GF-D8 (cell line): ENCODE measurements at places on chromosomes 12 and 14.

- no peak for DNase-seq
Observed at GRCh38 chr12:66612090-66612775, 66.6 kb downstream of the GRIP1 start.

DNA sequence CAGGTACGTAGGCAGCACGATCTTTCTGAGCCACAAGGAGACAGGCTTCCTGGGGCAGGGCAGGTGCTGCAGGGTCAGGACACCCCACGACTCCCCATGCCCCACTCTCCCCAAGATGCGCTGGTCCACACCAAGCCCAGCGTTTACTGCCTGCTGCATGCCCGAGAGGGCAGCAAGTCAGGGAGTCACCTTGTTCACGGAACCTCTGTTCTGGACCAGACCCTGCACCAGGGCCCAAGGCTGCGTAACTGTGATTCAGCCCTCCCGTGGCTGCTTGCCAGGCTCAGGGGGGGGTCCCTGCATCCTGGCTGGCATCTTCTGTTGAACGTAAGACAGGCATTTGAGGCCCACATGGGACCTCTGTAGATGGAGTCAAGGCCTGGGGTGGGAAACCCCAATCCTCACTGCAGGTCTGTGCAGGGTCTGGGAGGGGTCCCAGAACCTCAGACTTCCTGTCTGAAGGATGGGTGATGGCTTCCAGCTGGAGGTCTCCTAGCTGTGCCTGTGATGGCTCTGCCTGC, 228.6 kb upstream of the RTL1 start:
- no peak for DNase-seq

- no peak for DNase-seq
Observed at GRCh38 chr12:19484738-19485137, 45.4 kb downstream of the AEBP2 start.

- no peak for DNase-seq
Observed at GRCh38 chr12:109963743-109964429, 32.3 kb downstream of the GIT2 start.

DNA sequence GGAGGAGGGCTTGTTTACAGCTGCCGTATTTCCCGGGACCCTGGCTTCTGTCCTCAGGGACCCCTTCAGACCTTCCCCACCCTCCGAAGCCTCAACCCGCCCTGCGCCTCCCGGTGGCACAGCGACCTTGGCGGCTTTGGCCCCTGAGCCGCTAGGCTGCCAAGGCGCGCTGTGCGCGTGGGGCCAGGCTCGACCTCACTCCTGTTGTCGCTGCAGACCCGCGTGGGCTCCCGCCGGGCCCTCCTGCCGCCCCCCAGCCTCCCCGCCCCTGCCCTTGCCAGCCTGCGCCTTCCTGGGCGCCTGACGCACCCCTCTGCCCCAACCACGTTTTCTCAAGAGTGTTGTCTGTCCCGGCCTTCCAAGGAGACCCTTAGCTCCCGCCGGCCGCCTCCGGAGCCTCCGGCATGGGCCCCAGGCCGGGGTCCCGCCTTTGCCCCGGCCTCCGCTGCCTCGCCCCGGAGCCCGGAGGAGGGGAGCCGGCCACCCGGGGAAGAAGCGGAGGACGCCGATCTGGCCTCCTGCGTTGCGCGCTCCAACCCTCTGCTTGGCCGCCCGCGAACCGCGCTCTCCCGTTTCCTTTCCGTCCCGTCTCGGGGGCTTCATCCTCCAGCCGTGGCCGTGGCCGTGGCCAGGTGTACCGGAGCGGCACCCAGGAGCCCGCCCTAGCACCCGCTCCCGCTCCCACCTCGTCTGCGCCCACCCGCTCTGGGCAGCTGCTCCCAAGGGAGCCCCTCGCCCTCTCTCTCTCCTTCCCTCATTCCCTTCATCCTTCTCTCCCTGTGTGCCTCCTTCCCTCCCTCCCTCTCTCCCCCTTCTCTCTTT, 19.9 kb downstream of the PPP2R5C start:
- DNase-seq = no peak

DNA sequence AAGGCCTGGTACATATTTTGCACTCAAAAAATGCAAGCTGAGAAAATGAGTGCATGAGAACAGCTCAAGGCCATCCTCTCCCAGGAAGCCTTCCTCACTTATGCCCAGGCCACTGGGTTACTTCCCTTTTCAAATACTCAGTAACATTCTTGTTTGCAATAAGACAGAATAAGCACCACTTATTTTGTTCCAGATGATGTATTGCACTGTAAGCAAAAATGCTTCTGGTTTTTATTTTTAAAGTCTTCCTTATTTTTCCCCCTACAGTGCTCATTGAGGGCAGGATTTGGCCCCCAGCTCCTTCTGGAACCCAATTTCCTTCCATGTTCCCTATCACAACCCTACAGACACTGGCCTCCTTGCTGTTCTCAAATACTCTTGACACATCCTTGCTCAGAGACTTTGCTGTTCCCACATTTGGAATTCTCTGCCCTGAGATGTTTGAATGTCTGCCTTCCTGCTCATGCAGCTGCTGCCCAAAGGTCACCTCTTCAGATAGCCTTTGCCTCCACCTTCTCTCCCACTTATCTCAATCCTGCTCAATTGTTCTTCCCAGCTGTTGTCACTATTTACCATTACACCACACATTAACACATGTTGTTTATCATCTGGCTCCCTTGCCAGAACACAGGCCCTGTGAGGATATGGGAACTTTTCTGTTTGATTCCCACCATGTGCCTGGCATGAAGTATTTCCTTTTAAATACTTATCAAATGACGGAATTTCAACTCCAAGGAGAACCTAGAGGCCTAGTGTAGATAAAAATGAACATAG, 49.9 kb downstream of the IFNG start:
- DNase-seq = no peak

GRCh38 chr12:43761500-43761899, 2.7 kb downstream of the IRAK4 start:
- no peak for DNase-seq

DNA sequence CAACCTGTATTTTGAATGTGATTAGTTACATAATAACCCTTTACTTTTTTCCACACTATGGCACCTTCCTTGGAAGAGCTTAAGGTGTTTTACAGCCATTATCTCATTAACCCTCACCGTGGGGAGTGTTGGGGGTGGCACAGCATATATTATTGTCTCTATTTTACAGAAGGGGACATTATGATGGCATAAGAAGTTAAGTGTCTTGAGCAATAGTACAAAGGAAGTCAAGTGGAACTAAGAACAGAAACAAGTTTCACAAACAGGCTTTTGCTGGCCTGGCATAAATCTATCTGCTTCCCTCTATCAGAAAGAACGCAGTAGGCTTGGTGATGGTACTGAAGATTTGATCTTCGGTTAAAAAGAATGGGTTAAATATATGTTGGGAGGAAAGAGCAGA, 169.7 kb upstream of the OTX2 start:
- DNase-seq = no peak

DNA sequence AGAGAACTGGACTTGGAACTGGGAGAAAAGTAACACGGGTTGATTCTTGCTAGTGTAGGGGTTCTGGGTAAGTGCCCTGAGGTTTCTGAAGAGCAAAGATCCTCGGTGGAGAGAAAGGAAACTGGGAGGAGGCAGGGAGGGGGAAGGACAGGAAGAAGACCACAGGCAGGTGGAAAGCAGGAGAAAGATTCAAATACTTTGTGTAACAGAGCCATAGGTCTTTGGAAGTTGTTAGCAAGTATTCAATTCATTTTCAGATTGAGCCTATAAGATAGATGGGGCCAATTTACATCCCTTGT, 1.3 kb downstream of the PNP start:
- no peak for DNase-seq

DNA sequence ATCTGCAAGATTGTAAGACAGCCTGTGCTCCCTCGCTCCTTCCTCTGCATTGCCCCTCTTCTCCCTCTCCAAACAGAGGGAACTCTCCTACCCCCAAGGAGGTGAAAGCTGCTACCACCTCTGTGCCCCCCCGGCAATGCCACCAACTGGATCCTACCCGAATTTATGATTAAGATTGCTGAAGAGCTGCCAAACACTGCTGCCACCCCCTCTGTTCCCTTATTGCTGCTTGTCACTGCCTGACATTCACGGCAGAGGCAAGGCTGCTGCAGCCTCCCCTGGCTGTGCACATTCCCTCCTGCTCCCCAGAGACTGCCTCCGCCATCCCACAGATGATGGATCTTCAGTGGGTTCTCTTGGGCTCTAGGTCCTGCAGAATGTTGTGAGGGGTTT, 37.4 kb downstream of the DAD1 start:
- no peak for DNase-seq

GRCh38 chr12:27970401-27971120, 2.0 kb downstream of the PTHLH start:
- DNase-seq = no peak

DNA sequence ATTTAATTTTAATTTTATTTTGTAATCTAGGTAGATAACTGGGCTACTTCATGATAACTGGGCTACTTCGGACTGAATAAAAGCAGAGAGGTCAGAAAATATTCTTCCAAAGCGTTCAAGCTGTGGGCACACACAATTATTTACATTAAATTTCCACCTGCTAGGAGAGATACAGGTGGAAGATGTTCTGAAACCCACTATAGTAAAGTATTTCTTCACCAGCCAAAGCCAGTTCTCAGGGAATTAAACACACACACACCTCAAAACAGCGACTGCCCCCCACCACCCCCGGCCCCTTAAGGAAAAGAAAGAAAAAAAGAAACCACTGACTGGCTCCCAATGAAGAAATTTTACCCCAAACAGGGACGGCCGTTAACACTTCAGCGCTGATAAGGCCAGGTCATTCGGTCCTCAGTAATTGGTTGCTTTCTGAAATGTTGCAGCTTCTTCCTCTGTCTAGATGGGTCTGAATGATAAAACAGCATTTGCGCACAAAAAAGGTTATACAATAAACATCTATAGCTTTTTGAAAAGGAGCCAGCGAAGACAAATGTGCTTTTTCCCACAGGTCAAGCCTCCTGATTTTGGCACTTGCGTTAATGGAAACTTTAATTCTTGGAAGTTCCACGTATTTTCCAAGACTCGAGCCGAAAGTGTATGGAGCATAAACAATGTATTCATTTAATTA, 771 bp upstream of the KCNJ8 start:
- DNase-seq = no peak

GRCh38 chr12:116852303-116852702, 28.9 kb downstream of the HRK start:
- no peak for DNase-seq

DNA sequence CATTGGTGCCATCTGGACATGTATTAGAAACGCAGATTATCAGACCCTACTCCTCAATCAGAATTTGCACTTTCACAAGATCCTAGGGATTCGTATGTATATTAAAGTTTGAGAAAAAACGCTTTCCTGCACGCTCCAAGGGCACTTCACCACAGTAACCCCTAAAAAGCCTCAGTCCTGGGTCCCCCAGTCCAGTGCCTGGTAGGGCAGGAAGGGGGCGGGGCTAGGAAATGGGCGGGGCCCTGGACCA, 369 bp downstream of the DEPDC4 start:
- no peak for DNase-seq

GRCh38 chr12:110403976-110404682, 621 bp upstream of the ANAPC7 start:
- peak; percentile 32 for DNase-seq

DNA sequence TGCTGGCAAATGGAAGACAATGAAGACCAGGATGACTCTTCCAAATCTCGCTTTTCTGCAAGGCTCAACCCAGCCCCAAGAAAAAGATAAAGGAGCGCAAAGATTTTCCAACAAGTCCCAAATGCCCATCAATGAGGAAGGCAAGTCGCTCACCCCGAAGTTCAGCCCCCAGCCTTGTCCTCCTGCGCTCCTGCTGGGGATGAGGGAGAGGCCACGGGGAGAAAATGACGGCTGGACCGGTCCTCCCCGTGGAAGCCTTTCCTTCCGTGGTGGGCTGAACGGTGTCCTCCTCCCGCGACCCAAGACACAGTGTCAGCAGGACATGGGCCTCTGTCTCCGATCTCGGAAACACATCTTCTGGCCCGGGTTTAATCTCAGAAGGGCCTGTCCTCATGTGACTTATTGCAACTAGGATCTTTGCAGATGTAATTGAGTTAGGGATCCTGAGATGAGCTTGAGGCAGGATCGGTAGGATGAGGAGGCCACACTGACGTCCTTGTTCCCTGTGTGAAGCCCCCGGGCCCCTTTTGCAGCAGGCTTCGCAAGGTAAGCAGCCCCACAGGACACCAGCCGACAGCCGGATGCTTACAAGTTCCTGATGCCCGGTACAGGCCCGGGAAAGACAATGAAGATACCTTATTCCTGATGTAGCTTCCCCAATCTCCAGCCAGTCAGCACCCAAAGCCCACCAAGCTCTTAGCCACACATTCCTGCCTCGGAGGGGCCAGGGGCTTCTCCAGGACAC, 64.2 kb downstream of the GALNT9 start:
- DNase-seq = no peak

GRCh38 chr14:75981426-75982265, at the start of gene TGFB3:
TGFB3 (minus strand) TSS chr14:75981995; CDS start chr14:75980893, 1,102 bp downstream.
- no peak for DNase-seq

GRCh38 chr14:105879867-105880561, 353.6 kb downstream of the TMEM121 start:
- peak; percentile 66 for DNase-seq

- no peak for DNase-seq
Observed at GRCh38 chr12:127125607-127126259, 1141.2 kb upstream of the TMEM132C start.

- DNase-seq = no peak
Observed at GRCh38 chr14:42045383-42045782, 438.7 kb downstream of the LRFN5 start.

- DNase-seq = no peak
Observed at GRCh38 chr14:98022541-98023520, 1225.6 kb downstream of the VRK1 start.

- no peak for DNase-seq
Observed at GRCh38 chr14:49908433-49908782, 15.5 kb downstream of the ARF6 start.

DNA sequence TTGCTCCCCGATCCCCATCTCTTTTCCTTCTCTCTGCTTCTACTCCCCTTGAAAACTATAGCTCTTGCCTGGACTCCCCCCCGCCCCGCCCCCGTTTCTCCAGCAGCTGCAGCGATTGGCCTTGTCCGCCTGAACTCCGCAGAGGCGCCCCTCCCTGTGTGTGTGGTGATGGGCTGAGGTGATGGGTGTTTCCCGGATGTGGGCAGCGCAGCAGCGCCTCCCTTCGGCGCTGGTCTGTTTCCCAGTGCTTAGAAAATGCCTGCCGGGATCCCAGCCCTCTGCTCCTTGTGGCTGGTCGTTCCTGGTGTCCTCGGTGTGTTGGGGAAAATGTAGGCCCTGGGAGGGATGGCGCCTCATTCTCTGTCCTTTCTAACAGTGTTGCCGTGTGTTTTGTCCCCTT, 43.3 kb downstream of the GALNT8 start:
- DNase-seq = no peak

GRCh38 chr14:88245321-88245720, 77.7 kb downstream of the KCNK10 start:
- DNase-seq = no peak

GRCh38 chr14:90495357-90496276, 98.8 kb downstream of the CALM1 start:
- no peak for DNase-seq

GRCh38 chr14:87615822-87616679, 376.9 kb downstream of the GALC start:
- no peak for DNase-seq

- DNase-seq = no peak
Observed at GRCh38 chr12:93520454-93520853, 52.0 kb upstream of the SOCS2 start.
